ENCODE measurements at places on chromosomes 2 and 18.

- DNase-seq, result no peak
These were observed 11.1 kb upstream of the VPS4B start for GRCh38 chr18:63433334-63433866.

- no peak for DNase-seq
These were observed 127.7 kb downstream of the RNF152 start for GRCh38 chr18:61765097-61765496.

- DNase-seq, result no peak
These were observed 230.9 kb downstream of the LOXHD1 start for GRCh38 chr18:46426021-46426678.

DNA sequence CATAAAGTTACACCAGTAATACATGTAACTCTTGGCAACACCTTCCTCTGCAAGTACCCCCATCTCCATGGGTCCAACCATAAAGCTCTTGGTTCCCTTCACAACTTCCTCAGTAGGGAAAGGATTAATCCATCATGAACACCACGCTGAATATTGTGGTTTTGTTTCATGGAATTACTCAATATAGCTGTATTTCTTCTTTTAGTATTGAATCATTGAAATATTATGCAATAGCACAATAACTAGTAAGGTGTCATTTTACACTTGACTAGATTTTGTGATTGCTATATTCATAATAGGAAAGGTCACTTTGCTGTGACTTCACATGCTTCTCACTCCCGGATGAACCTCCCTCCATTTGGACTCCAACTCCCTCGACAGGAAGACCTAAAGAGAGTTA is 29.7 kb upstream of the PID1 start:
- no peak for DNase-seq

DNA sequence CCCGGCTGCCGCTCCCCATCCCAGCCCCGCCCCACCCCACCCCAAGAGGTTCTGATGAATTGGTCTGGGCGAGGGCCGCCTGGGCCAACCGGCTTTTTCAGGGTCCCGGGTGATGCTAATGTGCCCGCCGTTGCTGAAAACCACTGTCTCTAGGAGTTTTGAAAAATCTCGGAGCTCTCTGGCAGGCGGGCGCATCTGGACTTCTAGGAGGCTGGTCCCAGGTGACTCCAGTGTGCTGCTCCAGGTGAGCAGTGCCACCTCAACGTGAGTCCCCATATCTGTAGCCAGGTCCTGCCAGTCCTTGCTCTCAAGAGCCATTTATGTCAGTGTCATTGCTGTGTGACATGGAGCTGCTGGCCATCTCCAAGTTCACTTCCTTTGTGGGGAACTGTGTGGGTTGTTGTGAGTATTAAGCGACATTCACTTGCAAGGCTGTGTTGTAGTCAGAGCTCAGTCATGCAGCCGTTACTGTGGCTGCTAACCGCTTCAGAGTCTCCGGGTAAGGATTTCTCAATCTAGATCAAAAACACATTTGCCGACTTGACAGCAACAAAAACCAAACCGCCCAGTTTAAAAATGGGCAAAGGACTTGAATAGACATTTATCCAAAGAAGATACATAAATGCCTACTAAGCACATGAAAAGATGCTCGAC is at the start of gene RFX8:
TSS of gene RFX8 (minus strand) at position 382 of the 654 bp plus-strand sequence. CDS start 8,264 bp downstream, outside the sequence.
- DNase-seq, result peak; percentile 29
